SW480 (cell line): ENCODE measurements at places on chromosomes 4 and X.

- DNase-seq: no peak
Measured at GRCh38 chr4:2515830-2516550, 20.5 kb upstream of the FAM193A start.

GRCh38 chr4:52164116-52164515 lies 113.0 kb downstream of the SPATA18 start:
- DNase-seq: no peak

DNA sequence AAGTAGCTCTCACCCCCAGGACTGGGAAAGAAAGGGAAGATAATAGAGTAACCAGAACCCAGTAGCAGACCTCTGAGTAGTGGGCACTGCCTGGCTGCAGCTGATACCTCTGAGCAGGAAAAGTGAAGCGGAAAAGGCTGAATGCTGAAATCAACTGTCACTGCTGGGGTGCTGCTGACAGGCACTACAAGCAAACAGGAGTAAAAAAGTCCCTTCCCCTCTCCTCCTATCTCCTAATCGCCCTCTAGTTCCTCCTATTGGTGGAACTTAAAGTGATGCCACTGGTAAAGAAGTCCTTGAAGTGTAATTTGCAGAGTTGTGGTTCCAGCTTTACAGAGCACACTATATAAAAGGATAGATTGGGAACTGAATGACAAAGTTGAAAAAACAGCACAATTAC lies 32.8 kb upstream of the GLRB start:
- DNase-seq: peak; percentile 1

- peak; percentile 74 for DNase-seq
Measured at GRCh38 chrX:153667956-153668396, 5.6 kb downstream of the PNCK start.

GRCh38 chr4:151431728-151432127 lies 22.8 kb downstream of the FHIP1A start:
- DNase-seq: no peak

DNA sequence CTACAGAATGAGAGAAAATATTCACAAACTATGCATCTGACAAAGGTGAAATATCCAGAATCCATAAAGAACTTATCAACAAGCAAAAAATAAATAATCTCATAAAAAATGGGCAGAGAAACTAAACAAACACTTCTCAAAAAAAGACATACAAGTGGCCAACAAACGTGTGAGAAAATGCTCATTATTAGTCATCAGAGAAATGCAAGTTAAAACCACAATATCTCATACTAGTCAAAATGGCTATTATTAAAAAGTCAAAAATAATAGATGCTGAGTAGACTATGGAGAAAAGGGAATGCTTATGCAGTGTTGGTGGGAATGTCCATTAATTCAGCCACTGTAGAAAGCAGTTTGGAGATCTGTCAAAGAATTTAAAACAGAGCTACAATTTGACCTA lies 533.3 kb downstream of the TMA16 start:
- no peak for DNase-seq

GRCh38 chr4:83725336-83726085 lies 189.6 kb downstream of the GPAT3 start:
- no peak for DNase-seq

- DNase-seq: no peak
Measured at GRCh38 chrX:78945186-78945912, at the start of gene P2RY10. P2RY10 (plus strand) TSS chrX:78945391; CDS start chrX:78960521, 15,130 bp downstream.

DNA sequence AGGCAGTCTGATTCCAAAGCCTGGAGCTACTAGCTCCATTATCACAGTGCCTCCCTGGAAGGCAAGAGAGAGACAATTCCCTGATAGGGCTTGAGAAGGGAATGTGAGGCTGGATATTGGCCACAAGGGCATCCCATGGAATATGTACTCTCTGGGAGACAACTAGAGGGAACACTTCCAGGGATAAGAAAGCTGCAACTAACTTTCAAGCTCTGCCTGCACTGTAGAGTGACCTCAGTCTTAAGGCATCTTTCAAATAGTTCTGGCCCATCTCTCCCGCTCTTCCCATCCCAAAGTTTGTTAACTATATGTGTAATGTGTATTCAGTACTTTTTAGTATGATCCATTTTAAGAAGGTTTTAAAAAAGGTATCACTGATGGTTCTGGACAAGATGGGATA lies 13.1 kb upstream of the RNF212 start:
- DNase-seq: no peak

GRCh38 chr4:101953949-101954348 lies 163.4 kb downstream of the BANK1 start:
- peak; percentile 9 for DNase-seq

- DNase-seq: no peak
Measured at GRCh38 chr4:8760561-8760960, 111.1 kb downstream of the HMX1 start.

DNA sequence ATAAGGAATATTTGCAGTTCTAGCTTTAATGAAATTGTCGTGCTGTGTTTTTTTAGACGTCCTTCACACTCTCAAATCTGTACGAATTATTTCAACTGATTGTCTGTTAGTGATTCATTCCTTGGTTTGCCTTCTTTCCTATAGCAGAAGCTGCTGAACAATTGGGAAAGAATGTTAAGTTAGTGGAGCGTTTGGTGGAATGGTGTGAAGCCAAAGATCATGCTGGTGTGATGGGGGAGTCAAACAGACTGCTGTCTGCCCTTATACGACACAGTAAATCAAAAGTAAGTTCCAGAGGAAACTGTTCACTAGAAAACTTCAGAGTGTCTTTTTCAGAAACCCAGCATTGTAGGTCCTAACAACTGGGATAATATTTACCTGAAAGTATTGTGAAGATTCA lies 159.9 kb downstream of the RAP1GDS1 start:
- DNase-seq: no peak
